ENCODE measurements at places on chromosomes 12 and 14. TPM values are rescaled to one million over a fixed set of nuclear protein-coding genes. Genes with fewer than 3 reads are reported as not detected.
A peak's percentile ranks its signal among the peaks of the same experiment; 100 is the strongest.

AMN gene
- total RNA-seq: 2.4 TPM

RILPL1 gene
- 29.0 TPM for total RNA-seq

SIX4 gene
- total RNA-seq: 14.0 TPM

NTF3 gene
- total RNA-seq: 9.9 TPM

HOXC9 gene
- total RNA-seq: not detected

ADAM21 gene
- 0.14 TPM for total RNA-seq

MIP gene
- total RNA-seq: not detected

VSIG10 gene
- total RNA-seq: 13.0 TPM

MYH6 gene
- not detected for total RNA-seq

FOXN4 gene
- total RNA-seq: not detected

TECPR2 gene
- 41.3 TPM for total RNA-seq

GRCh38 chr14:104878582-104878981 is 13.5 kb downstream of the CEP170B start:
- H3K36me3 ChIP-seq: peaks cover 40% of the 10 kb centered on the region
- no peak for DNase-seq
- H3K27me3 ChIP-seq: no peaks in the 10 kb centered on the region
- no peaks in the 10 kb centered on the region for H3K4me1 ChIP-seq
- no peak overlapping the region for H3K4me3 ChIP-seq

- H3K4me3 ChIP-seq: no peak overlapping the region
- no peak for DNase-seq
- no peaks in the 10 kb centered on the region for H3K27me3 ChIP-seq
- H3K36me3 ChIP-seq: peaks cover 3% of the 10 kb centered on the region
- H3K4me1 ChIP-seq: peaks cover 43% of the 10 kb centered on the region
- H3K27ac ChIP-seq: no peak overlapping the region
These were observed 77.0 kb downstream of the PPP2R5C start for GRCh38 chr14:101838476-101838875.

DNA sequence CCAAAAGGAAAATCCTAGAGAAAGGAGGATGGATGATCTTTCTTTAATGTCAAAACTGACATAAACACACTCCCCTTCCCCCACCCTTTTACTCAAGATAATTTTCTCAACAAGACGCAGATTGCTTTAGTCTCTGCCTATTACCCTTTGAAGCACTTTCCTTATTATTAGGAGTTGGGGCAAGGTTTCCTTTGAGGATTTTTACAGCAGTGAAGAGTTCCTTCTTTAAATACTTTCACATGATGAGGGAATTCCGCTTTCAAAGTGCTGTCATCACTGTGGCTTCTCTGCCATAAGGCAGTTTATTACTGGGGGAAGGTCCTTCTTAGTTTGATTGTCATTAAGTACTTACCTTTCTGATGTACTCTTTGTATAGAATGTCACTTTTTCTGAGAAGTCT is 172.1 kb downstream of the MSRB3 start:
- H3K4me3 ChIP-seq: no peak overlapping the region
- no peak for DNase-seq
- no peak overlapping the region for H3K27ac ChIP-seq
- H3K4me1 ChIP-seq: no peaks in the 10 kb centered on the region
- H3K27me3 ChIP-seq: no peaks in the 10 kb centered on the region
- H3K36me3 ChIP-seq: peaks cover 6% of the 10 kb centered on the region

GRCh38 chr12:1318327-1319031 is 275.9 kb downstream of the FBXL14 start:
- no peak for DNase-seq
- peaks cover 17% of the 10 kb centered on the region for H3K4me1 ChIP-seq
- peak overlapping the region; percentile 22 for H3K4me3 ChIP-seq

GRCh38 chr14:74988131-74988530 is 14.6 kb upstream of the EIF2B2 start:
- DNase-seq: no peak
- H3K36me3 ChIP-seq: no peaks in the 10 kb centered on the region
- peaks cover 34% of the 10 kb centered on the region for H3K4me1 ChIP-seq

DNA sequence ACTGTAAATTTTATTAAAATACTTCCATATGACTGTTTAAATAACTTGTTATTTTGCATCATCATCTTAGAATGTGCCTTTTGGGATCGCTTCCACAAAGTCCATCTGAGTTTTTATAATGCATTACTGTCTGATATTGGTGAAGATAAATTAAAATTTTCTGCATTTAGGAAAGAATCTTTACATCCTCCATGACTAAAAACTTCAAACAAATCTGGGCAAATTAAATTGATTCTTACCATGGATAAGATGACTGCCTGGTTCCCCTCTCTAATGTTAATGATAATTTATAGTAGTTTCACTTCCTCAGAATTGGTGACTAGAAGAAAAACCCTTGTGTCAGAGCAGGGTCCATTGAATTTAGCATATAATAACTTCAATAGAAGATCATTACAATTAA is 94.7 kb upstream of the SLC38A4 start:
- H3K4me1 ChIP-seq: no peaks in the 10 kb centered on the region
- DNase-seq: no peak
- H3K27ac ChIP-seq: no peak overlapping the region
- no peak overlapping the region for H3K4me3 ChIP-seq
- no peaks in the 10 kb centered on the region for H3K36me3 ChIP-seq

GRCh38 chr14:65003394-65003793 is 16.7 kb downstream of the FNTB start:
- no peak for DNase-seq
- no peak overlapping the region for H3K27ac ChIP-seq
- H3K4me3 ChIP-seq: no peak overlapping the region
- no peaks in the 10 kb centered on the region for H3K36me3 ChIP-seq
- peaks cover 3% of the 10 kb centered on the region for H3K4me1 ChIP-seq

GRCh38 chr14:98174041-98174440 is 1098.0 kb downstream of the BCL11B start:
- no peak for DNase-seq
- H3K27ac ChIP-seq: no peak overlapping the region
- no peaks in the 10 kb centered on the region for H3K36me3 ChIP-seq
- H3K4me3 ChIP-seq: no peak overlapping the region
- no peaks in the 10 kb centered on the region for H3K4me1 ChIP-seq

- peak overlapping the region; percentile 82 for H3K4me3 ChIP-seq
- no peak for DNase-seq
- no peaks in the 10 kb centered on the region for H3K27me3 ChIP-seq
- H3K4me1 ChIP-seq: peaks cover 27% of the 10 kb centered on the region
- no peaks in the 10 kb centered on the region for H3K36me3 ChIP-seq
These were observed 2.1 kb downstream of the NTF3 start for GRCh38 chr12:5433845-5434646.

DNA sequence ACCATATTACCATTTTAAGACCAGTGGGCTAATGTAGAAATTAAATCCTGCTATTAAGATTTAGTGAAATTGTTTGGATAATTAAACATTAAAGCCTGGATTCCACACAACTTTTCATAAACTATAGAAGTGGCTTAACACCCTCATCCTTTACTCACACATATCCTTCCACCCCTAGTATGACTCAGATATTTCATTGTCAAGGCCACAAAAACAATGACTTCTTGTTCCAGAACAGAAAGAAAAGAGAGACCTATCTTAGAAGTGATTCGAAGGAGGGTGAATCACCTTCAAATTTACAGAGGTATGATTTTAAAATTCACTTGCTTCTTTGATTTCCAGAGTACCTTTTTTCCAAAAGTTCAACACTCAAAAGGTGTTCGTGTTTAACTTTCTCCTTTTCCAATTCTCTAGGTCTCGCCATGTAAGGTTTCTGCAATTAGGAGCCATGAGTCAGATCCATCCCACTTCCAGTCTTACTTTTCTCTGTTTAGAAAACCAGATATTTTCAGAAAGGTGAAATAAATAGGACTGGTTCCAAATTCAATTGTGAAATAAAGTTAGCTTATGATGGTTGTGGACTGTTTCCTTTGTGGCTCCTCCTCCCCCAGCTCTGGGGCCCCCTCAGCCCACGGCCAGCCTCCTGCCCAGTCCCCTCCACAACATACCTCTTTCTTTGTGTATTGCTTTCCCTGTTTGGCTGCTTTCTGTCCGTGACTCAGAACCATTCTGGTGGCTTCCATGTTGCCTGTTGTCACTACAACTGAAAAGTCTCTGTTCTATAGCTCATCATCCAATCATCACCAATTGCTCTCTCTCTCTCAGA is 24.6 kb upstream of the MGP start:
- H3K4me1 ChIP-seq: peaks cover 13% of the 10 kb centered on the region
- H3K36me3 ChIP-seq: no peaks in the 10 kb centered on the region
- DNase-seq: no peak

- H3K4me3 ChIP-seq: no peak overlapping the region
- no peaks in the 10 kb centered on the region for H3K36me3 ChIP-seq
- H3K27me3 ChIP-seq: no peaks in the 10 kb centered on the region
These were observed 203.1 kb downstream of the ETNK1 start for GRCh38 chr12:22828066-22828465.

DNA sequence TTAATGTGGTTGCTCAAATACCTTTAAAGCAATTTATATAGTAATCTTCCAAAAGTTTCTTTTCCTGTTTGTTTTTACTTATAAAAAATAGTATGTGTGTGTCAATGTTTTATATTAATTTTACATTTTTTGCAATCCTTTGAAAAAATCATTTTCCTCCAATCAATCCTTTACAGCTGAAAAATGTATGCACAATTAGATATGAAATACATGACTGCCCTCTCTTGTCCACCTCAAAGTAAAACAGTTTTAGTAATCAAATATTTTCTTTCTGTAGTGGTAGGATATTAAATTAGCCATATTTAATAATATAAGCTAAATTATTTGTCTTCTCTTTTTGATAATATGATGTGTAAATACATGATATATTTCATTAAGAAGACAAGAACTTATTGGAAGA is 269.9 kb downstream of the ADAMTS20 start:
- no peak overlapping the region for H3K4me3 ChIP-seq
- no peaks in the 10 kb centered on the region for H3K36me3 ChIP-seq
- no peak overlapping the region for H3K27ac ChIP-seq
- DNase-seq: no peak
- no peaks in the 10 kb centered on the region for H3K4me1 ChIP-seq

DNA sequence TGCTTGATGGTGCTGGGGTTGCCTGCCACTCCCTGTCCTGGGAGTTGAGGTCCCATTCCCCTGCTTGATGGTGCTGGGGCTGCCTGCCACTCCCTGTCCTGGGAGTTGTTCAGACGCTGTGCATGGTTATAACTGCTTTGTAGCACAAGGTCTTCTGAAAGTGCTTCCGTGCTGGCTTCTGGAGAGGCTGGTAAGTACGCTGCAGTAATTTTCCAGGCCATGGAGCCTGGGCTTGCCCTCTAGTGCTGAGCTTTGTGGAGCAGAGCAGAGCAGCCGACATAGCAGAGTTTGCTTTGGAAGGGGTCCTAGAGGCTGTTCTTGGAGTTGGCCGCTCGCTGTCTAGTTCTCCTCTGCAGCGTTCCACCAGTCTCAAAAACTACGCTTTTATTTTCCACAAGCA is 6.3 kb downstream of the B4GALNT3 start:
- H3K27ac ChIP-seq: peak overlapping the region; percentile 86
- DNase-seq: no peak
- no peaks in the 10 kb centered on the region for H3K27me3 ChIP-seq
- H3K36me3 ChIP-seq: no peaks in the 10 kb centered on the region
- peaks cover 90% of the 10 kb centered on the region for H3K4me1 ChIP-seq

DNA sequence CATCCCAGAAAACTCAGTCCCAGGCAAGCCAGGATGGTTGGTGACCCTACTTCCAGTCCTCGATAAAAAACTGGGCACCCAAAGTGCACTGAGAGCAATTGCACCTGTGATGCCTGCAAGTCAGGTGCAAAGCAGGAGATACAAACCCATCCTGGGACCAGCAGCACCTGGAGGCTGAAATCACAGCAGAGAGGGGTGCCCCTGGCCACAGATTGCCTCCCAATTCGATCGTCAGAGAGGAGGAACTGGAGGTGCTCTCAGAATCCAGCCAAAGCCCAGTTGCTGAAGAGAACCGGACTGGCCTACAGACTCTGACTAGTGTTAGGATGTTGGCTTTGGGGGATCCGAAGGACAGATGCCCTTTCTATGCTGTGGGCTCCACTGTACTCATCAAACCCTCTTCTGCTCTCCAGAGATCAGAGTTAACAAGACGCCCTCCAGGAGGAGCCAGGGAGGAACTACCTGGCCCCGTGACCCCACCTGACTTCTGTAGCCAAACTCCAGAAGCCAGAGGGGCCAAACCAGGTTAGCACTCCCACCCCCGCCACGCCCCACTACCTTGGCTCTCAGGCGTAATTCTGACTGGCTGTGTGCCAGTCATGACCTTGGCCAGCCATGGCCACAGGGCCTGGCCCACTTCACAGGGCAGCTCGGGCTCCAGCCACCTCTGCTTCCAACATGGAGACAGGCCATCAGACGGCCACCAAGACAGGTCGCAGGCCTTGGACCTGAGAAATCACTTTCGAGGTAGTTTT is 284.5 kb upstream of the RTL1 start:
- H3K4me1 ChIP-seq: no peaks in the 10 kb centered on the region
- no peaks in the 10 kb centered on the region for H3K27me3 ChIP-seq
- no peak overlapping the region for H3K27ac ChIP-seq

- no peaks in the 10 kb centered on the region for H3K36me3 ChIP-seq
- H3K27me3 ChIP-seq: no peaks in the 10 kb centered on the region
- DNase-seq: no peak
- H3K4me3 ChIP-seq: no peak overlapping the region
- no peak overlapping the region for H3K27ac ChIP-seq
- no peaks in the 10 kb centered on the region for H3K4me1 ChIP-seq
These were observed 80.9 kb upstream of the OTX2 start for GRCh38 chr14:56891226-56891625.

DNA sequence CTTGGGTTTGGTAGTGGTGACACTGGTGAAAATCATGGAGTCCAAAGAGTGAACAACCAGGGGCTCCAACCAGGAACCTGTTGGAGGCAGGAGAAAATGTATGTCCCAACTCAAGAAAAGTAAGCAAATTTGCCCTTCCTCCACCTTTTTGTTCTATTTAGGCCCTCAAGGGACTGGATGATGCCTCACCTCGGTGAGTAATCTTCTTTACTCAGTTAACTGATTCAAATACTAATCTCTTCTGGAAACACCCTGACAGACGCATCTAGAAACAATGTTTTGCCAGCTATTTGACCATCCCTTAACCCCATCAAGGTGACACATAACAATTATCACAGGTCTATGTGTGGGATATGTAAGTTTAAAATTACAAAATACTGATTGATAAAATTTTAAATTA is 272.4 kb upstream of the FOXG1 start:
- no peaks in the 10 kb centered on the region for H3K27me3 ChIP-seq
- no peak for DNase-seq
- H3K36me3 ChIP-seq: no peaks in the 10 kb centered on the region
- no peaks in the 10 kb centered on the region for H3K4me1 ChIP-seq
- H3K27ac ChIP-seq: no peak overlapping the region
- no peak overlapping the region for H3K4me3 ChIP-seq

DNA sequence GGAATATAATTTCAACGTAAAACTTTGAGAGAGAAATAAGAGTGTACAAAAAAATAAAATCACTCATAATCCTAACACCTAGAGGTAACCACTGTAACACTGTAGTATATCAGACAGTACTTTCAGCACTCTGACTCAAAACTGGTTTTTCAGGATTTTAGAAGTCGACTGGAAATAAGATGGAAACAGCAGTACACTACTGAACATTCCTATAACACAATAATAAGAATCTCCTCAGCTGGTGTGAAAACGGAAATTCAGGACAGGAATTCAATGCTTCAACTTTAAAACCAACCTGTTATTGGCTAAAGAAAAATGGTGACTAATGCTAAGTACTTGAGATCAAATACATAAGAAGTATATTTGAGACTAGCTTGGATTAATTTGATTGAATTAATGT is 12.3 kb upstream of the PITPNM2 start:
- peaks cover 13% of the 10 kb centered on the region for H3K36me3 ChIP-seq
- H3K4me1 ChIP-seq: no peaks in the 10 kb centered on the region
- H3K27me3 ChIP-seq: no peaks in the 10 kb centered on the region
- no peak for DNase-seq

GRCh38 chr12:26125400-26126339 is 833 bp upstream of the BHLHE41 start:
- peaks cover 4% of the 10 kb centered on the region for H3K4me1 ChIP-seq
- DNase-seq: peak; percentile 47
- peak overlapping the region; percentile 91 for H3K4me3 ChIP-seq
